ENCODE measurements at places on chromosomes 4 and X.

DNA sequence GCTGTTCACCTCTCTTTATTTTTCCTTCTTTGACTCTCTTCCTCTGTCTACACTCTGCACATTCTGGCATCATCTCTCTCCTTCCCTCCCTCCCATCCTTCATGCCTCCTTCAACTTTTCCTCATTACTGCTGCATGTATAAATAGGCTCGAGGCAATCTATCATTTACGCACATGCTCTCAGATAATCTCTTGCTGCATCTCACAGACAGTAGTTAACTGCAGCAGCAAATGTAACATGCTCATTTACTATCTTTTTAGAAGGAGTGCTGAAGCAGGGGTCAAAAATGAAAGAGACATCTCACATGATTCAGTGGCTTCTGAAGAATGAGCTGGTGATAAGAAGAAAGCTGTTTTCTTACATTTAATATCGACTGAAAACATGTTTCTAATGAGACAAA, 127.7 kb downstream of the RASL11B start:
- no peak for DNase-seq

GRCh38 chr4:7524843-7525242, 90.1 kb upstream of the PSAPL1 start:
- no peak for DNase-seq

GRCh38 chr4:28225689-28226353, 1365.2 kb downstream of the STIM2 start:
- peak; percentile 4 for DNase-seq

DNA sequence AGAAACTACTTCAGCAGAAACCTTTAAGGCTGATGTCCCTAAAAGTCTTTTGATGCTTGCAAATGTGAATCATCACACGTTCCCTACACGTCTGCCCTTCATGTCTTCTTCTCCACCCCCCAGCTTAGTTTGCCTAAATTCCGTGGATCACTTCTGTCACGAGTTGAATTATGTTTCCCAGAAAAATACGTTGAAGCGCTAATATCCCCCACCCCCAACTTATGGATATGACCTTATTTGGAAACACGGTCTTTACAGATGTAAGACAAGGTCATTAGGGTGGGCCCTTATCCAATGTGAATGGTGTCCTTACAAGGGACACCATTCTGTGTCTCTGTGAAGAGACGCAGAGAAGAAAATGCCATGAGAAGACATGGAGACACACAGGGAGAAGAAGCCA, 2.1 kb upstream of the ZNF518B start:
- no peak for DNase-seq

GRCh38 chrX:35711281-35711680, 86.9 kb upstream of the MAGEB16 start:
- no peak for DNase-seq

DNA sequence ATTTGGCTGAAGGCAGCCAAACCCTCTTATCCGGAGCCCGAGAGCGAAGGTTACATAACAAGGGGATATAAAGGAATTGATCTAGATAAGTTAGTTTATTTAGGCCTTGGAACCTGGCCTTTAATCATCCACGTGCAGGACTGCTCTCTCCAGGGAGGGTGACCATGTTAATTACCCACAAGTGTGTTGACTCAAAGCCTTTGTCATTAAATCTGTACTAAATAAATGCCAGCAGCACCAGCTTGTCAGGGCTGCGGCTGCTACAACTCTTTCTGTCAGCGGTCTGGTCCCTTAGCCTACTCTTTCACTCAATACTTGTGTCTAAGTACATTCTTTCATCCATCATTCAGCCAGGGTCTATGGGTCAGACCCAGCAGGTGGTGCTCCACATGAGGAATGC, 206.1 kb downstream of the TBCK start:
- DNase-seq: no peak

DNA sequence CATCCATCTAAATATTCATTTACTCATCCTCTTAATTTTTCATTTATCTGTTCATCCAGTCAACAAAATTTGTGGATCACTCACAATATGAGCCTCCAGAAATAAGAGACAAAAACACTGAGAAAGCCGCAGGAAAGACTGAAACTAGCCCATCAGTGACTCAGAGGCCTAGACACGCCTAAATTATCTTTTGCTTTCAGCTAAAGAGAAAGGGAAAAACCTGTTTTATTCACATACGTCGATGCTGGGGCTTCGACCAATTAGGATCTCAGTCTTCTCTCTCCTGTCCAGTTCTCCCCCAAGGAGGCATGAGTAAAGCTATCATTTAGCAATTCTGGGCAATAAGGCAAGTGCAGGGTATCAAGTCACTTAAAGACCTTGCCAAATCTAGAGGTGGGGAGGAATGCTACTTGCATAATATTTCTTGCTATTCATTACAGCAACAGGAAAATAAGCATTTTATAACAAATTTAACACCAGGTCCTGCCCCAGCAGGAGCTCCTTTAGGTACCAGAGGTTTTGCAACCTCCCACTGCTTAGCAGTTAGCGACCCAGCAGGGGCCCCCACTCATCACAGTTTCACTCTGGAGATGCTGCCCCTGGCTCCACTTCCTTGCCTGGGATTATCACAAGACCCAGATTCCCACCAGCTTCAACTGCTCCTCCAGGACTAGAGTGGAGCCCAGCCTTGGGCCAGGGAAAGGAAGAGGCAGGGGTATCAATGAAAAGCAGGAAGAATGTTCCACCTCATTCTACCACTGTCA, 30.1 kb upstream of the TMEM154 start:
- DNase-seq: no peak

DNA sequence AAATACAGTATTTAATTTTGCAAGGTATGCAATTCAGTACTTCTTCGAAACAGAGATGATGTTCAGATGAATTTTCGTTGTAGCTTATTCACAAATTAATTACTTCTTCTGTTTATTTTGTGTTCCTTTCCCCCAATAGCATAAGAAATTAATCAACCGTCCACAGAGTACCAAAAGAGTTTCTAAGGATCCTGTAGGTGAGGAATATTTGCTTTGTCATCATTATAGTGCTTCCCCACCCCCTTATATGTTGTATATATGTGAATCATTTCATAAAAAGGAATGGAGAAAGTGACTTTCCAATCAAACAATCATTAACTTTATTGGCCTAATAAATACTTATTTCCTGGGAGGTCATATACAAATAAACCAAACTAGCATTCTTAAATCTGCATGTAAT, 57.6 kb downstream of the DTHD1 start:
- no peak for DNase-seq

DNA sequence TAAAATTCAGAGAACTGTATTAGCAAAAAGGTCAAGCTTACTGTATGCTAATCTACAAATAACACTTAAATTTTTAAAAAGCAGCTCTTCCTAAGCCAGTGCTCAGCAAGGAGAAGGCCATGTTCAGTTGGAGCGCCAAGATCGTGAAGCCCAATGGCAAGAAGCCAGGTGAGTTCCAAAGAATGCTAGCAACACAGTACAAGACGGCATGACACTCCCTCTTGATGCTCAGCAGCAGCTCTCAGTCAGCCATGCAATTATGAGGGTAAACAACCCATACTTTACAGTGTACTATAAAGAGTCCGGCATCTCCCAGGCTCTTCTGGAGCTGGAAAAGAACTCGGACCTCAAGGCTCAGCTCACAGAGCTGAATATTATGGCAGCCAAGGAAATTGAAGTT, 34.9 kb downstream of the STX18 start:
- DNase-seq: no peak

GRCh38 chrX:30688641-30689040, 35.4 kb downstream of the GK start:
- no peak for DNase-seq

DNA sequence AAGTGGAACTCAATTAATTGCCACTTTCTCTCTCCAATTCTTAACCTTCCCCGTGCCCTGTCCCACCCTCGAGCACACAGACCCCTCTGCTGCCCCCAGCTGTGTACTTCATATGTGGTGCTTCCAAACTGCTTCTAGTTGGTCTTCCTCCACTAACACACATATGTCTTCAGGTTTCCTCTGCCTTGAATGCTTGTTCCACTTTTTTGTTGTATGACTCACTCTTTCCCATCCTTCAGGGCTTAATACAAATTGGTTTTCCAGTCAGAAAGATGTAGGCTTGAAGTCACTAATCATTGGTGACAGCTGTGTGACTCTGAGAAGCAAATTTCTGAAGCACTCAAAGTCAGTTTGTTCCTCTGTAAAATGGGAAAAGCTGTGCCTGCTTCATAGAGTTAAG, 30.6 kb downstream of the TRIM2 start:
- DNase-seq: no peak

GRCh38 chr4:15173251-15173650, 171.0 kb downstream of the CPEB2 start:
- no peak for DNase-seq

GRCh38 chr4:152585023-152585441, 49.1 kb upstream of the FBXW7 start:
- DNase-seq: no peak

- no peak for DNase-seq
Measured at GRCh38 chr4:21469438-21470300, 478.9 kb downstream of the KCNIP4 start.

- no peak for DNase-seq
Measured at GRCh38 chr4:77437079-77437478, 168.5 kb upstream of the CXCL13 start.

DNA sequence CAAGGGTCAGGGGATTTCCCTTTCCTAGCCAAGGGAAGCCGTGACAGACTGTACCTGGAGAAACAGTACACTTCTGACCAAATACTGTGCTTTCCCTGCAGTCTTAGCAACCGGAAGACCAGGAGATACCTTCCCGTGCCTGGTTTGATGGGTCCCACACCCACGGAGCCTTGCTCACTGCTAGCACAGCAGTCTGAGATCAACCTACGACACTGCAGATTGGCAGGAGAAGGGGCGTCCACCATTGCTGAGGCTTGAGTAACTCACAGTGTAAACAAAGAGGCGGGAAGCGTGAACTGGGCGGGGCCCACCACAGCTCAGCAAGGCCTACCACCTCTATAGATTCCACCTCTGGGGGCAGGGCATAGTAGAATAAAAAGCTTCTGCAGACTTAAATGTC, 48.7 kb upstream of the SRD5A3 start:
- no peak for DNase-seq

- no peak for DNase-seq
Measured at GRCh38 chrX:13090339-13091110, 46.1 kb upstream of the FAM9C start.

DNA sequence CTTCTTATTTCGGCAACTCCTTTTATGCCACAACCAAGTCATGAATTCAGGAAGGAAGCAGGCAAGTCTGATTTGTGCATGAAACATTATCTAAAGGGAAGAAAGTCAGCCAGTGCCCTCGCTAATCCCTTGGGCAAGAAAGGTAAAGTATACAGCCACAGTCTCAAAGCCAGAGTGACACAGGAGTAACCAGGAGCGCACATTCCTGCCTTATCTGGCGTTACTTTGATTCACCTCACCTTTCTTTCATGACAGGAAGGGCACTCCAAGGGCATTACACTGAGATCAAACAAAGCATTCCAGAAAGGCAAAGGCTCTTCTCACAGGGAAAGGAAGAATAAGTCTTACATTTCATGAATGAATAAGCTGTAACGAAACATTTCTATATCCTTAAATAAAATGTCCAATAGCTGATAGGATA, 38.8 kb downstream of the FAT1 start:
- no peak for DNase-seq

- DNase-seq: no peak
Measured at GRCh38 chr4:140925417-140925816, 169.2 kb upstream of the TBC1D9 start.

DNA sequence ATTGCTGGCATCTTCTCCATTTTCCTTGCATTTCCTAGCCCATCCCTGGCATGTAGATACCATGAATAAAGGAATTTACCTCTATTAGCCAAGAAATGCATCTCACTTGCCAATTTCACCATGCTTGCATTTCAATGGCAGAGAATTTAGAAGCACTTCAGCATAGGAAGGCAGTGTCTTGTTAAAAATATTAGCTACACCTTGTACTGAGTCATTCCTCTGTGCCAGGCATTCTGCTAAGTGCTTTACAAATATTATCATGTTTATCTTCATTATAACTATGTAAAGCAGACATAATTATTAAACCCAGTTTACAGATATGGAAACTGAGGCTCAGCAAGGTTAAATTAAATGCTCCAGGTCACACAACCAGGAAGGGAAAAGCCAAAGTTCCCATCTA, 138.2 kb downstream of the NPNT start:
- no peak for DNase-seq

DNA sequence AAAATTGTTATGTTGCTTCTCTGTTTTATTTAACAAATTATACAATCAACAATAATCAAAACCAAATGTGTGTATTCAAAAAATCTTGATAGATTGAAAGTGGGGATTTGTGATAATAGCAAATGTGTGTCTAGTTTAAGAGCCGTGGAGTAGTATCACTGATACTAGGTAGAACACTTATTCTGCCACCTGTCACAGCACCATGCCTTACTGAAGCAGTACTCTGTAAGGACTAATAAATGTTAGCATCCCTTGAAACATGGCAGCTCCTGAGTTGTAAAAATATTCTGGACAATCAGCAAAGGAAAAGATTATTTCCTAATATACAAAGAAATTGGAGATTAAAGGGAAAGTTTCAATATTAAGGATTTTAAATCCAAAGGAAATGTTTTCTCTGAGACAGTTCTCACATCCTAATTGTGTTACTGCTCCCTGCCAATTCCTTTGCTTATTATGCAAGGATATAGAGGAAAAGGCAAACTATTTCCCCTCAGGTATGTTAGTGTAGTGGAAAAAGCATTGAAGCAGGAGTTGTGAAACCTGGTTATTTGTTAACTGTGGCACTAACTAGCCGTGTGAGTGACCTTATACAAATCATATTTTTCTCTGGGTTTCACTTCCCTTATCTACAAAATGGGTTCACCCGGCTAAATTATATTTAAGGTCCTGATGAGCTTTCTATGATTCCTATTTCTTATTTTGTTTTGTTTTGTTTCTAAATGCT, 303.1 kb downstream of the ARHGAP24 start:
- DNase-seq: no peak

DNA sequence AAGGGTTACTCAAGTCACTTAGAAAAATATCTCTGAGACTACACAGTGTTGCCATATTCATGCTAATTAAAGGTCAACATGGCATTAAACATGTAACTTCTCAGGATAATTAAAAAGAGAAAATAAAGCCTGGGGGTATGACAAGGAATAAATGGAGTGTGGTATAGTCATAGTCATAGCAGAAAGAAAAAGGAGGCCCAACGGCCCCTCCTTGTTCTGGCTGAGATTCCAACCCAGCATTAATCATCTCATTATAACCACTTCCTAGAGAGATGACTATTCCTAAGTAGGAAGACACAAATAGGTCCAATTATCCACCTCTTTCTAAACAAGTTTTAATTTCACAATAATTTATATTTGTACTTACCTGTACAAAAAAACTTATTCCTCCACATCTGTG, 778.4 kb upstream of the AADAT start:
- no peak for DNase-seq
